IMR-90 (cell line): ENCODE measurements at places on chromosomes 16 and 17.
A peak's percentile ranks its signal among the peaks of the same experiment; 100 is the strongest.

GRCh38 chr17:74008196-74008595 lies 195.3 kb upstream of the RPL38 start:
- DNase-seq, result no peak
- H3K27ac ChIP-seq, result no peak overlapping the region
- H3K27me3 ChIP-seq, result no peaks in the 10 kb centered on the region
- H3K36me3 ChIP-seq, result no peaks in the 10 kb centered on the region

DNA sequence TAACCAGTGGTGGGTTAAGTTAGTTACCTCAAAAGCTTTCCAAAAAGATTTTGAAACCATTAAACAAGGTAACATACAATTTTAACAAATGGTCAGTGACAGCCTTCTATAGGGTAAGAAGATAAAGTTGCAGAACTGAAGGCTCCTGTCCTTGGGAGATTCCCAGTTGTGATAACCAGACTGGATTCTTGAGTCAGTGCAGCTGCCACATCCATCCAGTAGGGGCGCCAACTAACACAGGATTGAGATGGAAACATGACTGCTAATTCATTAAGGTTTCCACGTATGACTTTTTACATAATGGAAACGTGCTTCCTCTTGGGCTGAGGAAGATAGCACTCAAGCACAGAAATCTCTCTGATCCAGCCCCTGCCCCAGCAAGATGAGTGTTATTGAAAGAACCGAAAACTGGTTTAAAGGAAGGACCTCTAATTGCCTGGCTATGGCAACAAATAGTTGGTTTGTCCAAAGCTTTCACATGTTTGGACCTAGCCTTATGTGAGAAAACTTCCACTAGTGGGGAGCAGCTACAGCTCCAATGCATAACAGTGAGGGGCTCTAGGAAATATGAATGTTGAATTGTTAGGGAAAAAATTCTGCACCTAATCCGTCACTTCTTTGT lies 269.8 kb upstream of the MYOCD start:
- no peaks in the 10 kb centered on the region for H3K36me3 ChIP-seq
- H3K27me3 ChIP-seq, result no peaks in the 10 kb centered on the region
- no peaks in the 10 kb centered on the region for H3K4me1 ChIP-seq
- DNase-seq, result no peak

GRCh38 chr17:40341808-40342503 lies 22.6 kb downstream of the GJD3 start:
- peak overlapping the region; percentile 87 for H3K27ac ChIP-seq
- H3K36me3 ChIP-seq, result peaks cover 1% of the 10 kb centered on the region; the same call in 1 of the 2 replicates
- peak overlapping the region; percentile 82 for H3K4me3 ChIP-seq
- DNase-seq, result peak; percentile 50

DNA sequence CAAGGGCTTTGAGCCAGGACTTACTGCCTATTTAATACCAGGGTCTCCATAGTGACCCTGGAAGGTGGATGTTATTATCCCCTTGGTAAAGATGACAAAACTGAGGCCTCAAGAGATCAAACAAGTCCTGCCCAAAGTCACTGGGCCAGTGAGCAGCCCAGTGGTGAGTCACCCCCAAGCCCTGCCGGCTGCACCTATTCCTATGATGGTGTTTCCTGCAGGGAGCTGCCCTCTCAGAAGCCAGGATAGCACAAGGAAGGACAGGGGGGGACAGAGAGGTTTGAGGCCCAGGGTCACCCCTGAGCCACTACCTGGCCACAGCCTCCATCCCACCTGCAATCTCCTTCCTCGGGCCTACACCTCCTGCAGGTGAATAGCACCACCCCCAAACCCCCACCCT lies 90.9 kb downstream of the SDK2 start:
- H3K27me3 ChIP-seq, result no peaks in the 10 kb centered on the region
- H3K4me1 ChIP-seq, result no peaks in the 10 kb centered on the region
- no peak overlapping the region for H3K27ac ChIP-seq
- H3K4me3 ChIP-seq, result no peak overlapping the region
- no peaks in the 10 kb centered on the region for H3K36me3 ChIP-seq

DNA sequence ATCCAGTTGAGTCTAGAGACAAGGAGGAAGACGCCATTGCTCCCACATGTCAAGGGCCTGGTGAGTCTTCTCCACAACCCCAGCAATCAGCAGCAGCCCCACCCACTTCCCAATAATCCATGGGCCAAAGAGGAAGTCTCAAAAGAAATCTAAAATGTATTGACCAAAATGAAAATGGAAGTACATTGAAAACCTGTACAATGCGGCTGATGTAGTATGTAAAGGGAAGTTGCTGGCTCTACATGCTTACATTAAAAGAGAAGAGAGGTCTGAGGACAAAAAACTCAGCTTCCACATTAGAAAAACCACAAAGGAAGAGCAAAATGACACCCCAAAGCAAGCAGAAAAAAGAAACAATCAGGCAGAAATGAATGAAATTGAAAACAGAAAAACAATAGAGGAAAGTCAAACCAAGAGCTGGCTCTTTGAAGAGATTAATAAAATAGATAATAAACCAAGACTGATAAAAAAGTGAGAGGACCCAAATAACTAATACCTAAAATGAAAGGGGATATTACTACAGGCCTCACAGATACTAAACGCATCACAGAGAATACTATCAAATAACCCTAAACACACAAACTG lies 100.6 kb upstream of the METRNL start:
- no peaks in the 10 kb centered on the region for H3K27me3 ChIP-seq
- H3K36me3 ChIP-seq, result no peaks in the 10 kb centered on the region
- no peak for DNase-seq
- no peak overlapping the region for H3K27ac ChIP-seq
- H3K4me3 ChIP-seq, result no peak overlapping the region
- H3K4me1 ChIP-seq, result no peaks in the 10 kb centered on the region

DNA sequence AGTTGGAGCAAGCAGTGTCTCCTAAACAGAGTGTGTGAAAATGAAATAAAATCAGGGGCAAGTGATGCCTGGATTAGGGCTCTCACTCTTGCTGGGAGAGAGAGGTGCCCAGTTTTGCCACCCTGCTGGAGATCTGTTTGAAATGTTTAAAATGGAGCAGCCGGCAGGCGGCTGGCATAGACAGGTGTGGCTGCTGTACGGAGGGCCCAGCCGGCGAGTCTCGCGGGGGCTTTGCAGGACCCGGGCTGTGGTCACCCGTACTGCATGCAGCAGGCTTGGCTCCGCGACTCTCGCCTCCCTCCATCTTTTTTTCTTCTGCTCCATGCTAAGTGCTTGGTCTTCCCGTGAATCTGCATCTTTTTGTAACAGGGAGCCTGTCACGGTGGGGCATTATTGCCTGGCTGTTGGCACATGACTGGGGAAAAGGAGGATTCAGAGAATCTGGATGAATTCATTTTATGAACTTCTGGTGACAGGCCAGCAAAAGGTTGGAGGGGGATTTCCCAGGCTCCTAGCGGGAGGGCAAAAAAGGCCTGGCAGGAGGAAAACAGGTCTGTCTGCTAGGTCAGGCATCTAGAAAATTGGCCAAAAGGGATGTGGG lies 1.8 kb downstream of the ZNRF1 start:
- H3K4me3 ChIP-seq, result peak overlapping the region; percentile 79
- H3K4me1 ChIP-seq, result peaks cover 10% of the 10 kb centered on the region
- peak overlapping the region; percentile 62 for H3K27ac ChIP-seq
- H3K36me3 ChIP-seq, result peaks cover 4% of the 10 kb centered on the region; the same call in 1 of the 2 replicates
- peak; percentile 37 for DNase-seq
- H3K27me3 ChIP-seq, result no peaks in the 10 kb centered on the region

- H3K36me3 ChIP-seq, result no peaks in the 10 kb centered on the region
- H3K27ac ChIP-seq, result no peak overlapping the region
- DNase-seq, result no peak
- H3K4me1 ChIP-seq, result no peaks in the 10 kb centered on the region
- no peak overlapping the region for H3K4me3 ChIP-seq
- H3K27me3 ChIP-seq, result no peaks in the 10 kb centered on the region
These were observed 94.5 kb upstream of the WSCD1 start for GRCh38 chr17:5975661-5976060.
